ENCODE measurements at places on chromosomes 11 and 22.
A peak's percentile ranks its signal among the peaks of the same experiment; 100 is the strongest.

DNA sequence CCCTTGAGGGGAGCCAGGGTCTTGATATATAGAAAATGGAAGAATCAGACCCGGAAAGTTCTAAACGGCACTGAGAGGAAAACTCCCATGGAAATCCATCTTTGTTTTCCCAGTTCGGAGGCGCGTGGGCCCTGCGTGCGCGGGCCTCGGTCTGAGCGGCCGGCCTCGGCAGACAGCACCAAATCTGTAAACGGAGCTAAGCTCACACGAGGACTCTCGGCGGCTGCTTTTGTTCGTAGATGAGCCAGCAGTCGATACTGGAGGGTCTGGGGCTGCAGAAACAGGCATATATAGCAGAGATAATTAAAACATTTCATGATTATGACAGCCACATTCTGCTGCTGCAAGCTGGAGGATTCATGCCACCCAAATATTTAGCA is 68.5 kb upstream of the PPARA start:
- no peak for DNase-seq

- no peak for DNase-seq
These were observed 316.3 kb upstream of the LARGE1 start for GRCh38 chr22:34236527-34236926.

- peak; percentile 42 for DNase-seq
These were observed 62.9 kb downstream of the GRK3 start for GRCh38 chr22:25627271-25627852.

GRCh38 chr11:1878137-1879031 is 13.3 kb downstream of the PRR33 start:
- DNase-seq: no peak

GRCh38 chr11:61076506-61077304 is 25.6 kb upstream of the CD5 start:
- DNase-seq: no peak

DNA sequence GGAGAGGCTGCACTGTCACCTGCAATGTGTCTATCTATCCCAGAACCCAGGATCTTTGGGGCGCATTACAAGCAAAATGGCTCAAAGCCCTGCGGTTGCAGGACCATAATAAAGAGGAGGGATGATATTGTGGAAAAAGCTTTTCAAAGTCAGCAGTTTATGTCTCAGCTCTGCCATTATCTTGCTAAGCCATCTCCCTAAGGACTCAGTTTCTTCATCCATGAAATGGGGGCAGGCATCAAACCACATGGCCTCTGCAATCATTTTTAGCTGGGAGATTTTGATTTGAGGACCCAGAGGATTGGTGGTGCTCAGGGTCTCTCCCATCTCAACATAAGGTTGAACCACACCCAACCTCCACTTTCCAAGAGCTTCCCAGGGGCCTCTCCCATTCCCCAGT is 513.8 kb downstream of the MIAT start:
- no peak for DNase-seq
